Bronchial smooth muscle cell (primary cell): ENCODE measurements at places on chromosomes 16 and 17. TPM values are rescaled to one million over a fixed set of nuclear protein-coding genes. Genes with fewer than 3 reads are reported as not detected.

Gene TLCD2
- total RNA-seq: 5.2 and 8.7 TPM in 2 replicates

Gene ZNF205
- 12.1 and 14.3 TPM in 2 replicates for total RNA-seq

Gene TMEM114
- total RNA-seq: not detected in 2 replicates

Gene TBC1D16
- 41.0 and 51.4 TPM in 2 replicates for total RNA-seq

Gene SSTR5
- total RNA-seq: not detected in 2 replicates

Gene CNP
- 53.4 and 62.3 TPM in 2 replicates for total RNA-seq

Gene FLYWCH2
- total RNA-seq: 47.5 and 62.6 TPM in 2 replicates

Gene ASB16
- 0.16 TPM in 1 of 2 replicates, not detected in the other for total RNA-seq

Gene NOXO1
- total RNA-seq: 0.16 TPM in 1 of 2 replicates, not detected in the other

Gene GRIN2C
- 0.16 and 0.26 TPM in 2 replicates for total RNA-seq

Gene NPIPB2
- total RNA-seq: 4.6 and 6.1 TPM in 2 replicates

Gene NPIPA1
- total RNA-seq: 57.4 and 67.6 TPM in 2 replicates

Gene CDRT15
- not detected in 2 replicates for total RNA-seq

Gene GNAO1
- total RNA-seq: 0.09 TPM in 1 of 2 replicates, not detected in the other

Gene IGSF6
- not detected in 2 replicates for total RNA-seq

Gene SECTM1
- 20.2 and 38.8 TPM in 2 replicates for total RNA-seq

Gene GINS3
- total RNA-seq: 1.0 and 1.1 TPM in 2 replicates

Gene KRT39
- total RNA-seq: 0.16 and 0.17 TPM in 2 replicates

Gene RGS9
- 1.3 and 3.2 TPM in 2 replicates for total RNA-seq

Gene SDR42E1
- 0.16 and 0.26 TPM in 2 replicates for total RNA-seq

Gene EARS2
- 30.6 and 33.5 TPM in 2 replicates for total RNA-seq

Gene STUB1
- 187 and 202 TPM in 2 replicates for total RNA-seq

Gene LGALS9C
- not detected in 2 replicates for total RNA-seq

Gene WFDC1
- total RNA-seq: 0.17 and 0.47 TPM in 2 replicates

Gene AOC2
- total RNA-seq: 0.32 and 0.60 TPM in 2 replicates

Gene MYL4
- total RNA-seq: not detected in 2 replicates

Gene TMEM220
- total RNA-seq: 3.3 and 5.2 TPM in 2 replicates

Gene KIF2B
- total RNA-seq: not detected in 2 replicates

Gene ZP2
- not detected in 2 replicates for total RNA-seq

Gene SDR42E2
- total RNA-seq: under 0.01 TPM in 1 of 2 replicates, not detected in the other

Gene LLGL1
- 37.0 and 42.1 TPM in 2 replicates for total RNA-seq

Gene KRT24
- total RNA-seq: not detected in 2 replicates

Gene RAC3
- 5.4 and 5.7 TPM in 2 replicates for total RNA-seq
